ENCODE measurements at places on chromosomes 1 and 21.
A peak's percentile ranks its signal among the peaks of the same experiment; 100 is the strongest.

DNA sequence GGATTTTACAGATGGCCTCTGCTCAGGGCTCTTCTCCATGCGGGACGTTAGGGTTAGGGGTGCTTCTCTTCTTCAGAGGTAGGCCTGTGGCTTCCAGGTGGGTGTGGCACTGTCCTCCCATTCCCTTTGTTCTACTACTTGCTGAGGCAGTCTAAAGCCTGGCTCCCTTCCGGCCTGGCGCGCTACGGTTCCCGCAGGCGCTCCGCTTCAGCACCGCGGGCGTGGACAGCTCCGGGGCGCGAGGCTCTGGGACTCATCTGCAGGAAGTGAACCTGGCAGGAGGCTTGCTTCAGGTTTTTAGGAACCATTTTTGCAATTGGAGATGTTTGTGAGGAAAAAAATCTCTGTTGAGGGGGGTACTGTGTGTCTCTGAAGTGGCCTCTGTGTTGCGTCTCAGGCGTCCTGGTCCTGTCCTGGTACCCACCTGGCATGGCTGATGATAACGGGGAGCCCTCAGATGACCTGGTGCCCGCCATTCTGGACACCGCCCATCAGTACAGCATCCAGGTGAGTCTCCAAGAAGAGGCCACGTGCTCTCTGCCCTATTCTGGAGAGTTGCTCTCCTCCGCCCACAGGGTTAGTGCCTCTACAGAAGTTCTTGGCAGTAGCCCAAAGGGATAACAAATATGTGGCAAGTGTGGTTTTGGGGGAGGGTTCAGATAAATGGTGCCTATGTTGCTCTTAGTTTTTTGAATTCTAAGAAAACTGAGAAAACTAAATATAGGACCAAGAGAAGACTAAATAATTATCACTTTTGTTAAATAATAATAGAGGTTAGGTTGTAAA is 1.9 kb downstream of the MANEAL start:
- DNase-seq, result peak; percentile 58

GRCh38 chr1:79716447-79716846 is 709.9 kb upstream of the ADGRL4 start:
- no peak for DNase-seq

DNA sequence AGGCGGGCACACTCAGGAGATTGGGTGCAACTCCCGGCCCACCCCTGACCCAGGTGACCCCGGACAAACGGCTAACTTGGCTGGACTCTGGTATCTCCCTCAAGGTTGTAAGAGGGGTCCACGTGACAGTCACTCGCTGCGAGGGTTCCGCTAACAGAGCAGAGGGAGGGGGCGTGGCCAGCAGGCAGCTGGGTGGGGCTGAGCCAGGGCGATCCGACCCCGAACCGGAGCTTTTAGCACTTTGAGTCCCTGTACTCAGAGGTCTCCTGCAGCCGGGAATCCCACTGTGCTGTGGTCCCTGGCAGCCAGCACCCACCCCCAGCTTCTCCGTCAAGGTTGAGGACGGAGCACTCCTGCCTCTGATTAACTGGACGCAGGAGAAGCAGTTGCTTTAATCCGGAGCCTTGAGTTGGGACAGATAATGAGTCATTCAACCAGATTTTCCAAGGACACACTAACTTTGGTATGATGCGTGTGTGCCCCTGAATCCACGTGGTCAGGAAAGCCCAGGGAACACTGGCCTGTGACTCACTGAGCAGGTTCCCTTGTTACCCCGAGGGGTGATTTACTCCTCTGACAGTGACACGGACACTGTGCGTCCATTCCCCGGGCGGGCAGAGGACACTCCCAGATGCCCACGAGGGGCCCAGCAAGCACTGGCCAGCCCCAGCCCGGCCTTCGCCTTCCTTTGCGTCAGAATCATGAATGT is 16.8 kb downstream of the TRPM2 start:
- DNase-seq, result no peak

- DNase-seq, result no peak
Observed at GRCh38 chr1:83694449-83694848, 304.5 kb downstream of the TTLL7 start.

Measured in mucosa of gallbladder (tissue), 1 donor.